Spleen (tissue), 13 donors: ENCODE measurements at places on chromosomes 5 and 9. TPM values are rescaled to one million over a fixed set of nuclear protein-coding genes. Genes with fewer than 3 reads are reported as not detected.

Gene LOX
- polyA plus RNA-seq, result 2.1 TPM

Gene C7
- polyA plus RNA-seq, result 53.2 TPM

Gene ADRB2
- 3.1 TPM for polyA plus RNA-seq

Gene FAT2
- polyA plus RNA-seq, result under 0.01 TPM

Gene ADAMTS2
- 4.0 TPM for polyA plus RNA-seq

Gene ADGRV1
- polyA plus RNA-seq, result not detected

Gene PDZD2
- polyA plus RNA-seq, result 0.74 TPM

Gene KCNV2
- polyA plus RNA-seq, result not detected

Gene HEMGN
- 0.32 TPM for polyA plus RNA-seq

Gene PDE8B
- 0.22 TPM for polyA plus RNA-seq

Gene CDKN2B
- 4.4 TPM for polyA plus RNA-seq

Gene FBP2
- 0.50 TPM for polyA plus RNA-seq

Gene FCN2
- 1.0 TPM for polyA plus RNA-seq

Gene C5orf22
- 8.6 TPM for polyA plus RNA-seq

Gene PHF24
- polyA plus RNA-seq, result 0.26 TPM

Gene TRMT10B
- polyA plus RNA-seq, result 6.0 TPM

Gene CMYA5
- 0.24 TPM for polyA plus RNA-seq

Gene RELL2
- polyA plus RNA-seq, result 13.7 TPM

Gene HRH2
- 4.4 TPM for polyA plus RNA-seq

Gene DDX4
- not detected for polyA plus RNA-seq

Gene PSIP1
- 44.6 TPM for polyA plus RNA-seq

Gene PRXL2C
- polyA plus RNA-seq, result 5.4 TPM

Gene IFNA21
- polyA plus RNA-seq, result not detected

Gene FYB1
- polyA plus RNA-seq, result 23.3 TPM

Gene FOXD4L4
- polyA plus RNA-seq, result 0.10 TPM

Gene LCN9
- polyA plus RNA-seq, result not detected

Gene SLIT3
- polyA plus RNA-seq, result 0.33 TPM

Gene UBTD2
- 7.4 TPM for polyA plus RNA-seq

Gene TPD52L3
- not detected for polyA plus RNA-seq

Gene RAD1
- polyA plus RNA-seq, result 9.4 TPM

Gene PTGDS
- polyA plus RNA-seq, result 703 TPM

Gene STK32A
- 0.15 TPM for polyA plus RNA-seq

Gene DENND1A
- polyA plus RNA-seq, result 5.4 TPM

Gene CARD9
- polyA plus RNA-seq, result 17.3 TPM
